ENCODE measurements at places on chromosomes 13 and 19. TPM values are rescaled to one million over a fixed set of nuclear protein-coding genes. Genes with fewer than 3 reads are reported as not detected.

The IGLON5 gene
- total RNA-seq, result 0.82 TPM

The ZNF253 gene
- 6.8 TPM for total RNA-seq

The FDX2 gene
- total RNA-seq, result 7.7 TPM

The SYNE4 gene
- total RNA-seq, result not detected

The UBXN6 gene
- total RNA-seq, result 113 TPM

The SLC10A2 gene
- not detected for total RNA-seq

The PRR36 gene
- total RNA-seq, result not detected

The CERS1 gene
- total RNA-seq, result not detected

The HSD17B14 gene
- 6.4 TPM for total RNA-seq

The TNNI3 gene
- total RNA-seq, result not detected
